ENCODE measurements at places on chromosomes 12 and 14.
A peak's percentile ranks its signal among the peaks of the same experiment; 100 is the strongest.

DNA sequence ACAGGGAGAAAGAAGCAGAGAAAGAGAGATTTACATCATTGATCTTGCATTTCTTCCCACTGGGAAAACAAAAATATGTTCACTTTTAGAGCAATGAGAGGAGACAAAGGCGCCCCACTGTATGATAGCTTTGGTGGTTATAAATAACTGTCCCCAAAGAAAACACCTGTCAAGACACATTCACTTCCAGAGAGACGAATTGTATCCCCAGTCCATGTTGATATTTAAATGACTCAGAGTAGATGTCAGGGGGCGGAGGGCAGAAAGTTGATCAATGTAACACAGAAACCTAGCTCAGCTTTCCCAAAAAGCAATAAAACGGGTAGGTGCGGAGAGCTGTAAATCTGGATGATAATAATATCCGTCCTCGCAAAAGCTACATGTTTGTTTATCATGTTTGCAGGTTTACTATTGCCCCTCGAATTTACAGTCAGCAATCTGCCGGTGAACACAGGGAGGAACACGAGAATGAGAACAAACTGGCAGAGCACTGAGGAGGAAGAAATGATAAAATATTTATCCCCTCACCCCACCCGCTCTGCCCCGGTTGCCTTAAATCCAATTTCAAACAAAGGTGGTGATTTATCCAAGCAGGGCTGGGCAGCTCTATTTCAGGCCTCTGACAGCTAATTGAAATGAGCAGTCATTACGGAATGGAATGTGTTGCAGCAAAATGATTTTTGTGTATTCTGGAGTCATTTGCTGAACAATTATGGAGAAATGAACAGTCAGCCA lies 84.4 kb downstream of the CMKLR1 start:
- DNase-seq, result no peak

GRCh38 chr14:85575617-85575898 lies 45.6 kb downstream of the FLRT2 start:
- no peak for DNase-seq

GRCh38 chr12:1890810-1891209 lies 27.6 kb downstream of the CACNA2D4 start:
- no peak for DNase-seq

DNA sequence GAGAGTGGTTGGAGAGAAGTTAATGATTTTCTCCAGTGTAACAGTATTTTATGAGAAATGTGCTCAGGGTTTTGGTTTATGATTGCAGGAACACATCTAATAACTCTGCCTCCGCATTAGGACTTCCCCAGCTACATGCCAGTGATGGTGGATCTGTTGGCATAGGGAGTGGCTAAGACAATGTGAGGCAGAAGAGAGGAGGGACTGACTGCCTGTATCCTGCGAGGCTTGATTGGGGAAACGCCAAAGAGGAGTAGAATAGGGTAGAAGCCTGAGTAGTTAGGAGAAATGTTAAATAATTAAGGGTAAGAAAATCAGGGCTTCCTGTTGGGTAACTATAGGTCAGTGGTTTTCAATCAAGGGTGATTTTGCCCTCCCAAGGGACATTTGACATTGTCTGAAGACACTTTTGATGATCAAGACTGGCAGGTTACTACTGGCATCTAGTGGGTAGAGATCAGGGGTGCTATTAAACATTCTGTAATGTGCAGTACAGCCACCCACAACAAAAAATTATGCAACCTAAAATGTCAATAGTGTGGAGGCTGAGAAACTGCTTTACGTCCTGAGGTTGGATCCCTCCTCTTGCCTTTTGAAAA lies 12.8 kb downstream of the TDG start:
- DNase-seq, result no peak

DNA sequence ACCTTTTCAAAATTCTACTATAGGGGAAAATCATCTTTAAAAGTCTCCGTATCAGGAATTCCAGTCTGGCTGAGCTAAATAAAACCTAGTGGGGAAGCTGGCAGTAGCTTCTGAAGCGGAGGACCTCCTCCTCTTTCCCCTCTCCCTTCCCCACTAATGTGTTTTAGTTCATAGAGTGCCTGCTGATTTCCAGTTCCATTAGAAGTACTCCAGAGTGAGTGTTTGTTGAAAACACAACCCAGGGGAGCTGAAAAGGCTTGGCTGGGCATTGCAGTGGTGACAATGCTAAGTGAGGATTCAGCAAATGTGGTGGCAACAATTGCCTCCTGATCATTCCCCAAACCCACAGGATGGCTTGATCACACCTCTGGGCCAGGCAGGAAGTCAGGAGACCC lies 144.2 kb upstream of the FRMD6 start:
- DNase-seq, result no peak

DNA sequence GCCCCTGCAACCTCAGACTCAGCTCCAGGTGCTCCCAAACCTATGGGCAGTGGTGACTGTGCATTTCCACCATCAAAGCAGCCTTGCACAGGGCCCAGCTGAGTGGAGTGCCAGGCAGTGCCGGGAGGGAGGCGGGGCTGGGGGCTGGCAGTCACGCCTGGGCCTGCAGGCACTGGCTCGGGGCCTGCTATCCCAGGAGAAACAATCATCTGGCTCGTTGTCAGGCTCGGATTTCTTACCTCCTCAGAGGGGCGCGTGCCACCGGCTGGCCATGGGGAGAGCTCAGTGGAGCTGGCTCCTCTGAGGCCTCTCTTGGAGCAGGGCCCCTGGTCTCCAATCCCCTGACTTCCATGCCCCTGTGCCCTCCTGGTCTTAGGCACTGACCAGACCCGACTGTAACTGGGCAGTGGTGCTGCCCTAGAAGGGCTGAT lies 20.2 kb upstream of the PPP1R13B start:
- no peak for DNase-seq

DNA sequence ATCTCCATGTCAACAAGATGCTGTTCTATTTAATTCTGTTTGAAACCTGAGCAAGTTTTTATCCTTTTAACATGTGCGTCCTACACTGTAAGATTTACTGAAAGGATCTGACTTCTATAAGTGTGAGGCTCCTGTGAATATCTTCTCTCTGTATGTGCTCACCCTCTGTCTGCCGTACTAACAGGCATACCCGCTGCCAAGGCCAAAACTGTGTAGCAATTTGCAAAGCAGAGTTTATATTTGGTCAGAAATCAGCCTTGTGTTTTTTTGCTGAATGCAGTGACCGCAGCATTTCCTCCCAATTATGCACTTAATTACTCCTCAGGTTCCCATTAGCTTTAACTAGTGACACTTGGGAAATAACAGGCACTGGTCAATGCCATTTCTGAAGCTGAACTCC lies 12.3 kb downstream of the CHST11 start:
- no peak for DNase-seq

- DNase-seq, result peak; percentile 25
Observed at GRCh38 chr12:101172316-101172715, 37.7 kb downstream of the SLC5A8 start.

- DNase-seq, result peak; percentile 75
Observed at GRCh38 chr14:102594514-102595175, 2.2 kb downstream of the RCOR1 start.

GRCh38 chr12:45248095-45248494 lies 32.2 kb downstream of the ANO6 start:
- DNase-seq, result no peak

- no peak for DNase-seq
Observed at GRCh38 chr12:78457938-78458337, 406.6 kb upstream of the SYT1 start.

GRCh38 chr12:105420659-105421240 lies 90.3 kb downstream of the C12orf75 start:
- DNase-seq, result peak; percentile 19

- DNase-seq, result no peak
Observed at GRCh38 chr12:51950682-51951198, 759 bp upstream of the ACVR1B start.

GRCh38 chr14:29627137-29627536 lies 300.5 kb downstream of the PRKD1 start:
- DNase-seq, result no peak

- DNase-seq, result no peak
Observed at GRCh38 chr12:98786653-98787052, 141.6 kb downstream of the APAF1 start.

- peak; percentile 40 for DNase-seq
Observed at GRCh38 chr12:89351489-89352241, 636 bp downstream of the DUSP6 start.

DNA sequence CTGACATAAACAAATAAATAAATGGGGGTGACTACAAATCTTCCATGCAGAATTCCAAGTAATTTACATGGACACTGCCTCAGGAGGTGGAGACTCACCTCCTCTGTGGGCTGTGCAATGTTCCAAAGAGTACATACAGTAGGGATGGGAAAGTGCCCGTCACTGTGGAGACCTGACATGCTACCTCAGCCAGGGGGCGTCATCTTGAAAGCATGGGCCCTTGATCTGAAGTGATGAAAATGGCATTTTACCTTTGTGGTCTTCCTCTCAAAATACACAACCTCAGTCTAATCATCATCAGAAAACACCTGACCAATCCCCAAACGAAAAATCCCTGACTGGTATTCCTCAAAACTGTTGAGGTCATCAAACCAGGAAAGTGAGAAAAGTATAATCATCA lies 48.4 kb downstream of the ANAPC7 start:
- DNase-seq, result peak; percentile 53

- no peak for DNase-seq
Observed at GRCh38 chr12:17381211-17381610, 708.8 kb downstream of the RERGL start.

- DNase-seq, result no peak
Observed at GRCh38 chr14:36617824-36618223, 35.4 kb upstream of the NKX2-8 start.

GRCh38 chr12:112001576-112001975 lies 11.4 kb downstream of the TMEM116 start:
- DNase-seq, result no peak

GRCh38 chr14:32354716-32355115 lies 25.6 kb downstream of the AKAP6 start:
- no peak for DNase-seq

DNA sequence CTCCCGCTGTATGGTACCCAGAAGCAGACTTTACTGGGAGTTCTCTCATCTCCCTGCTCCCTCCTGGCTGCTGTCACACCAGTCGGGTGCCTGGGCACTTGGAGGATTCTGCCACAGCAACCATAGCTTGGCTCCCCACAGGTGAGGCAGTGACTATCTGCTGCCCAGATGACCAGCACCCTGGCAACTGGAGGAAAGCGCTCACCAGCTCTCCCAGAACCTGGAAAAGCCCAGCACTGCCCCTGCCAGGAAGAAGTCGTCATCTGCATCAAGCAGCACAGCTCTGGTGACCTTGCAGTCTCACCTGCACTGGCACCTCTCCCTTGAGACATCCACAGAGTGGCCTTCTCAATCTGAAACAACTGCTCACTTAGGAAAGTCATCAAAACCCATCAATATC lies 31.9 kb upstream of the TC2N start:
- peak; percentile 34 for DNase-seq
